ENCODE measurements at places on chromosomes 3 and 15.

DNA sequence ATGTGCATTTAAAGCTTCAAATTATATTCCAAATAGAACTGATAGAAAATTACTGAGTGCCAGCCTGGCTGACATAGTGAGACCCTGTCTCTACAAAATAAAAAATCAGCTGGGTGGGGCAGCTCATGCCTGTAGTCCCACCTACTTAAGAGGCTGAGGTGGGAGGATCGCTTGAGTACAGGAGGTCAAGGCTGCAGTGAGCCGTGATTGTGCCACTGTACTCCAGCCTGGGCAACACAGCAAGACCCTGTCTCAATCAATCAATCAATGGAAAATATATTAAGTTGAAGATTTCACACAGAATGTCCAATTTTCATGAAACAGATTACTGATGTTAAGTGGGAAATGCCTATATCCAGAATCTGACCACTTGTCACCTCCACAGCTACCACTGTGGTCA lies 4.1 kb downstream of the MON1A start:
- no peak for DNase-seq

GRCh38 chr3:127911421-127911931 lies 3.6 kb upstream of the KBTBD12 start:
- DNase-seq: no peak

GRCh38 chr3:60365360-60365759 lies 885.9 kb downstream of the FHIT start:
- DNase-seq: no peak

- no peak for DNase-seq
Observed at GRCh38 chr15:60675763-60676162, 196.8 kb upstream of the ICE2 start.

DNA sequence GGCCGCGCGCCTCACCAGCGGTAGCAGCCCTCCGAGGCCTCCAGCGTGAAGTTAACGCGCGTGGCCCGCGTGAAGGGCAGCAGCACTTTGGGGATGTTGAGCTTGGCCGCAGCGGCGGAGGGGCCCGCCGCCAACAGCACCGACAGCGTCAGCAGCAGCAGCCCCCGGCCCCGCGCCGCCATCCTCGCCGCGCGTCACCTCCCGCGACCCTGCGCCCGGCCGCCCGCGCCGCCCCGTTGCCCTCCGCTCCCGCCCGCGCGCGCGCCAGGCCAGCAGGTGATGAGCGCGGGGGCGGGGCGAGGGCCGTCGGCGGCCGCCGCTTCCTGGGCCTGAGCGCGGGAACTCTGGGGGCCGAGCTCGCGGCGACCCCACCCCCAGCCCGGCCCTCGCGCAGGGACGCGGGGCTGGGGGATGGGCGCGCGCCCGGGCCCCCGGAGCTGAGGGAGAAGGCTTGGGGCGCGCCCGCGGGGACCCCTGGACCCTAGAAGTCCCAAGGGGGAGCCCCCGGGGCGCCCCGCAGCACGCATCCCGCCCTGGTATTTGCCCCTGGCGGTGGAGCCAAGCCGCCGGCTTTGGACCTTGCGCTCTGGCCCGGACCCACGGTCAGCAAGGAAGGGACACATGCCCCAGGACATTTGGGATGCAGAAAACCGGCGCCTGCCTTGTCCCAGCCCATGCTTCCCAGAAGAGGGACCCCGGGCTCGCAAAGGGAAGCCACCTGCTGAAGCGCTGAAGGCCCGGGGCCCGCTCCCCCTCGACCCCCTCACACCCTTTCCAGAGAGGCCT lies at the start of gene NUP210:
NUP210 (minus strand) TSS at position 278 of the 786 bp plus-strand sequence; CDS start at position 182, 96 bp downstream.
- DNase-seq: no peak

DNA sequence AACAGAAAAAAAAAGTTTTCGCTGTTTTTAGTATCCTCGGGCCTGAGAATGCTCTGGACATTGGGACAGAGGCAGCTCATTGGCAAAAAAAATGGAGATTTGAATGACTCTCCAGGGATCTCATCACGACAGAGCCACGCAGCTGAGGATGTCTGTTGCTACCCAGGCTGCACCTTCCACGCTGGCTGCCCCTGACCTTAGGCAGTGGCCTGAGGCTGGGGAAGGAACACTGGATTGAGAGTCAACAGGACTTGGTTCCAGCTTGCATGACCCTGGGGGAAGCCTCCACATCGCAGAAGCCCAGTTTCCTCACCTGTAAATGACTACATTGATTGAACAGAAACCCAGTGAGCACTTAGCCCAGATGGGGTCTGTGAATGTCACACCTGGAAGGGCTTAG lies 8.7 kb upstream of the ACSBG1 start:
- DNase-seq: no peak

DNA sequence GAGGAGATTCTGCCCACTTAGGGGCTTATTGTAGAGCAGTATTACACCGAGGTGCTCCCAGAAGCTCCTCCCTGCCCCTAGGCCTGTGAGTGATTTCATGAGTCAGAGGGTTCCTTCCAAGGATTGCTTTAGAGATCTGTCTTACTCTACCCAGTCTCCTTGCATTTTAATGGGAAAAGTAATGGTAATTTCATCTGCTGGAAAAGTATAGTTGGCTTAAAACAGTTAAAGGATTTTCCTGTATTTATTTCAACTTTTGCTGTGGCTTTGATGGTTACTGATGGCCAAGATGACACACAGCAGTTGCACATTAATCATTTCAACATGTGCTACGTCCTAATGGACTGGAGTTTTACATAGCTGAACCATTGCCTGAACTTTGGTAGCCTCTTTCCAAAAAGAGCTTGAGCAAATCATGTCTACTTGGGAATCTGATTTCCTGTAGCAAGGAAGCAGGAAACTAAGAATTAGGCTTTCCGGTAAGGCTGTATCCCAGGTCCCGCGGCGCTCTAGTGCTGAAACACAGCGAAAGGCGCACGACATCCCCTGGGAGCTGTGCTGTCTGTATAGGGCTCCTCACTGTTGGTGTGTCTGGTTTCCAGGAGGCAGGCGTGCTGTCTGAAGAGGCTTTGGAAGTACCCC lies 9.2 kb upstream of the PGPEP1L start:
- DNase-seq: no peak

- peak; percentile 7 for DNase-seq
Observed at GRCh38 chr3:8324747-8325146, 176.9 kb upstream of the LMCD1 start.

DNA sequence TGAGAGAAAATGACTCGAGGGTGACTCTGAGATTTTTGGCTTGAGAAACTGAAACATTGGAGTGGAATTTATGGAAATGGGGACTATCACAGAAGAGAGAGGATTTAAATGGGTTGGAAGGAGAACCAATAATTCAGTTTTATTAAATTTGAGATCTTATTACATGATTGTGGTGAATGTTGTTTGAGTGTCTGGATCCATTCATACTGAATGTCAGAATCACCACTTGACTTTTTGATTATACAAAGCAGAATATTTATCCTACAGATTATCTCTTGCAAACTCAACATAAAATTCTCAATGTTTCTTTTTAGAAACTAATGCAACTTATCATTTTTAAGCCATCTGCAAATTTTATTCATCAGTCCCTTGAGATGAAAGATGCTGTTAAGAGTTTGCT lies 332.8 kb downstream of the CNTN3 start:
- DNase-seq: no peak

DNA sequence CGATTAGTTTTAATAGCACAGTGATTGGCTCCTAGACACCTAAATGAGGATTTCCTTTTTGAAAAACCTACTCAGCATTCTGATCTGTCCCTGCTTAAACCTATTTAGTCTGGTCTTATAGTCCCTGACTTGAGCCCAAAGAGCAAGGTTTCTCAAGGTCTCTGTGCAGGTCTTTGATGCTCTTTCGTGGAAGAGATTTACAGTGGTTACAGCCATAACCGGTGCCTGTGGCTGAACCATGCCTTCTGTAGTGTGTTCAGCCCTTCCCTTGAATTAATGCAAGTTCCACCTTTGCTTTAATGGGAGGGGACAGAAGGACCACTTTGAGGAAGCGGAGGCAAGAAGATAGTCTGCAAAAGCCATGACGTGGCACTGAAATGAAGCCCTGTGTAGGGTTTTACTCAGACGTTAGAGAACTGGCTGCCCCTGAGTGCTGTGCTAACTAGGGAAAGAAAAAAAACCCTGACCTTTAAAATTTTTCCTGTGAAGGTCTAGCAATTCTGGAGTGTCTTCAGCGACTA lies 43.0 kb downstream of the ZBTB38 start:
- no peak for DNase-seq

GRCh38 chr15:52031556-52031955 lies 12.5 kb downstream of the MAPK6 start:
- DNase-seq: no peak

GRCh38 chr3:30282154-30282696 lies 324.2 kb upstream of the TGFBR2 start:
- DNase-seq: no peak

DNA sequence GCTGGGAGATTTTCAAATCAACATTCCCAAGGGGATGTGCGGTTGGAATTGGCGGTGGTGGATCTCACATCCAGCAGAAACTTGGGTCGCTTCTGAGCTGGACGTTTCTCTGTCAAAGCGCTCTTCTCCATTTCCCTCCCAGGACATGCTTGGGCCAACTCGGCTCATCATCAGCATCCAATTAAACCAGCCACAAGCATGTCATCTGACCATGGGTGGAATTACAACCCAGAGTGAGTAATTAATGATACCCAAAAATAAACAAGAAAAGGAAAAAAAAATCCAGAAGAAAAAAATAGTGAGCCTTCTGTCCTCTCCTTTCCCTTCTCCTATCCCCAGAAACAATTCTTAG lies 111.2 kb downstream of the XXYLT1 start:
- DNase-seq: no peak

GRCh38 chr3:38343797-38344594 lies 2.6 kb upstream of the XYLB start:
- no peak for DNase-seq

- DNase-seq: no peak
Observed at GRCh38 chr3:111691293-111691909, 96.3 kb upstream of the ZBED2 start.

DNA sequence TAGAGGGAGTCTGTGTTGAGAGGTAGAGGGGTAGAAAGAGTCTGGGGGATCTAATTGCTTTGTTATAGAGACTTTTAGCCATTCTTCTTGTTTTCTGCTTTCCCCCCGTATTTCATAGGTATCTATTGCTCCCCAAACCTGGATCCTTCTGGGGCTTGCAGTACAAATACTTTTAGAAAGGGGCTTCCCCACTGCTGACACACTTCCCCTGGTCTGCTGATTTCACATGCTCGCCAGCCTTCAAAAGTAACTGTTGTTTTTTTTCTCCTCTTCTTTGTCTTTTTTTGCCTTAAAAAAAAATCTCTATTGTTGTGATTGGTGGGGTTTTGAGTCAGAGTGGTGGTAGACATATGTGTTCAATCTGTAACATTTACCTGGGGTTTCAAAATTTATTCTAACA lies 300.6 kb upstream of the AZI2 start:
- no peak for DNase-seq

DNA sequence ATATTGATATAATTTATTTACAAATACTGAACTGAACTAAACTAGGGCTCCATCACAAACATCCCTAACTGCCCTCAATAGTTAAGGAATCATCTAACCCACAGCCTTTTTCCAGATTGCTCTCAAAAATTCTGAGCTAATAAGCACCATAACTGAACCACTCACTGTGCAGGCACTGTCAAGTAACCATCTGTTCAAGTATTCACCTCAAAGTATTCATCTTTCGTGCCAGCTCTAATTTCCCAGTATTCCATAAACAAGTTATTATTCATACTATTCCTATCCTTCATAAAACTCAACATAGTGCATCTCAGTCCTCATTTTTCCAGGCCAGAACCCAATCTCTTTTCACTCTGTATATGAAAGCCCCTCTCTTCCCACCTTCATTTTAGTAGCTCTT lies 41.1 kb downstream of the THBS1 start:
- no peak for DNase-seq

DNA sequence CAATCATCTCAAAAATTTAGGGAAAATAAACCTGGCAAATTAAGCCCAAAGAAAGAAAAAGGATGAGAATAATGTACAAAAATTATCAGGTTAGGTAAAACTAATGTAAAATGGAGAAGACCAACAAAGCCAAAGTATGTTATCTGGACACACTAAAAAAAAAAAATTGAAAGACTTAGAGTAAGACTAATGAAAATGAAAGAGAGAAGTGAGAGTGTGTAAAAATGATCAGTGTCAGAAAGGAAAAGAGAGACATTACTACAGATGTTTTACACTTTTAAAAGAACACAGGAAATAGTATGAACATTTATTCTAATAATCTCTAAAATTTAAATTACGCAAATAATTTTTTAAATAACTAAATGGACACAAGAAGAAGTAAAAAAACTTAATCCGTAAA lies 573.3 kb upstream of the NR2F2 start:
- no peak for DNase-seq

- DNase-seq: no peak
Observed at GRCh38 chr3:126050626-126051025, 33.3 kb downstream of the SLC41A3 start.

DNA sequence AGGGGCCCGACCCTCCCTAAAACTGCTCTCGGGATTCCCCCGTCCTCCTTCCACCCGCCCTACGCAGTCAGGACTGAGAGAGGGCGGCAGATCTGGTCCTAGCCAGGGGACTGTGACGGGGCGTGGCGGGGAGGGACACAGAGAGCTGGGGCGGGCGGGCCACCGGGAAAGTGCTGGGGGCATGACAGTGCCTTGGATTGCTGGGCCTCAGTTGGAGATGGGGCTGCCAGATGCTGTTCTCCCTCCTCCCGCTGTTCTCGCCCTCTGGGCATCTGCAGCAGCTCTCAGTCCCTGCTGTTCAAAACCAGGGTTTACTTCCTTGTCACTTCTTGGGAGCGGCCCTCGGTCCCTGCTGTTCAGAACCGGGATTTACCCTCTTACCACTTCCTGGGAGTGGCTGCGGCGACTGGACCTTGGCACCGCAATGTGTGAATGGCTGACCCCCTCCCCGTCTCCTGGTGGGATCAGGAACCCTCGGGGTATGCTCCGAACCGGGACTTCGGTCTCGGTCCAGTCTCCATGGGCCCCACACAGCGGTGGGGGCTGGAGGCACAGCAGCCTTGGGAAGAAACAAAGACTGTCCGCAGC lies 1.8 kb upstream of the RPP25 start:
- no peak for DNase-seq

DNA sequence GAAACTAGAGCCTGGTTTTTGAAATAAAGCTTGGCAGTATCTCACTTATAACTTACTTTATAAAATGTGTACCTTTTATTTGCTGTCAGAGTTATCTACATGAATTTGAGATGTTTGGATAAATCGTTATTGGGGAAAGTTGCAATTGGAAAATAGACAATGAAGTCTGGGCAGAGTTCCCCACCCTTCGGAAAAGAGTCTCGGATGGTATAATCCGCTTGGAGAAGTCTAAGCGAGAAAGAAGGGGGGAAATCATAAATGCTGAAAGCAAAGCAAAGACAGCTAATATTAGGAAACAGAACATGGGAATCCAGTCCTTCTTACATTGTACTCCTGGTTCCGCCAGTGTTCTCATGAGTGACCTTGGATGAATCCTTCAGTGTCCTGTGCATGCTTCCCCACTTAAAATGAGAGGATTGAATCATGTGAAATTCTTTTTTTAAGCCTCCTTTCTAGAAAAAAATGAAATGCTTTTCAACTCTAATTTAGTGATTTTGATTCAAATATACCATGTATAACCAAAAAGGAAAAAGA lies 162.4 kb downstream of the ATG7 start:
- no peak for DNase-seq

- DNase-seq: no peak
Observed at GRCh38 chr15:69222002-69222474, 61.6 kb downstream of the GLCE start.

- DNase-seq: no peak
Observed at GRCh38 chr3:37980462-37981347, 9.9 kb upstream of the VILL start.

Data from activated CD8-positive, alpha-beta memory T cell treated with anti-CD3 and anti-CD28 coated beads for 4 hours (primary cell).